ENCODE measurements at places on chromosomes 4 and X. TPM values are rescaled to one million over a fixed set of nuclear protein-coding genes. Genes with fewer than 3 reads are reported as not detected.
A peak's percentile ranks its signal among the peaks of the same experiment; 100 is the strongest.

Gene ADAM29
- total RNA-seq: 0.32 TPM

Gene MPP1
- total RNA-seq: 70.3 TPM

Gene TMPRSS11D
- total RNA-seq: not detected

Gene ANXA10
- not detected for total RNA-seq

Gene MAGEE2
- 5.3 TPM for total RNA-seq

Gene CCDC120
- 6.8 TPM for total RNA-seq

Gene HMX1
- 1.8 TPM for total RNA-seq

Gene SGCB
- 54.9 TPM for total RNA-seq

DNA sequence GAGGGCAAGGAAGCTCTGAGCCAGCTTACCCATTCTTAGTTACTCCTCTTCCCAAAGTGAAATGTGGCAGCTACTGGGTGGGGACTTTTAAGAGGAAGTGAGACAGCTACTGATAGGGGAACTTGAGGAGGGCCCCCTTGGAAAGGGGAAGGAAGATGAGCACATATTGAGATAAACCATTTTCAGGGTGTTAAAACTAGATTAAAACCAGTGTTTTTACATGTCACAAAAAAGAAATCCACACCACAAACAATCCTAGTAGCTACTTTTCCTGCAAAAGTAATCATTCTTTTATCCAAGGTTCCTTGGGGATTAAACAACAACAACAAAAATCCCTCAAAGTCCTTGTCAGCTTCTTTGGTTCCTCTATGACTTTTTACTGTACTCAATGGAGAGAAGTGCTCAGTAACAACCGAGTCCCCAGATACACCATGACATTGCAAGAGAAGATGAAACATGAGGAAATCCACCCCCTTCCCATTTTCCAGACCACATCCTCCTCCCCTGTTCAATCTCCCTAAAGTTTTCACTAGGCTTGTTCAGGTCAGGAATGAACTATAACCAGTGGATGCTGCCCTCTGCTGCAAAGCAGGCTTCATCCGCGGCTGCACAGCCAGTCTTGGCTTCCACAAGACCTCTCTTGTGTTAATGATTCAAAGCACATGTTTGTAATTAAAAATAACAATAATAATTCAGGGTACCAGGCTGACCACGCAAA, 113.5 kb upstream of the TMEM164 start:
- DNase-seq: no peak

DNA sequence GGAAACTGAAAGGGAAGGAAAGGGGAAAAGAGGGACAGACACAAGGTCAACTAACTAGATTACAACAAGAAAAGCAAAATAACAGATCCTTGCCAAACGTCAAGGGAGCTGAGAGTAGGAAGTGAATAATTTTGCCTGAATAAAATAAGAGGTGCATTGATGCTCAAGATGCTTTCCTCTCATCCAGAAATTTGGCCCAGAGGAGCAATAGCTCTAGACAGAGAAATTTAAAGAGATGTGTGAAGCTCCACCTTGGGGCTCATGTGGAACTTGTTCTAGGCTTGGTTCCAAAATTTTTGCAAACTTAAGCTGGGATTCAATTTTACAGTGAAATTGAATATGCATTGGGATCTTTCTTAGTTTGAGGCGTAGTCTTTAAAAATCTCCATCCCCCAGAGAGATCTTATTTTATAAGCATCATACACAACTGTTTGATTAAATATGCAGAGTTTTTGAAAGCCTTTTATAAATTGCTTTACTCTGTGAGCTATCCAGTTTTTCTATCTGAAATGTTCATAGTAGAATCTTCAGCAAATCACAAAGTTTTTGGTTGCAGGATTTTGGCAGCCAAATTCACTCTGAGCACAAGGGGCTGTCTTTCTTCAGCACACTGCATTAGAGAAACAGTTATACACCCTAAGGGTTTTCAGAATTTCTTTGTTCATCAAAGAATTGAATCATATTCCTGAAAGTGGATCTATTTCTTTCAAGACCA, 1159.5 kb downstream of the ADGRL3 start:
- no peak for DNase-seq

GRCh38 chrX:54067766-54068165, 23.5 kb upstream of the PHF8 start:
- no peak for DNase-seq

DNA sequence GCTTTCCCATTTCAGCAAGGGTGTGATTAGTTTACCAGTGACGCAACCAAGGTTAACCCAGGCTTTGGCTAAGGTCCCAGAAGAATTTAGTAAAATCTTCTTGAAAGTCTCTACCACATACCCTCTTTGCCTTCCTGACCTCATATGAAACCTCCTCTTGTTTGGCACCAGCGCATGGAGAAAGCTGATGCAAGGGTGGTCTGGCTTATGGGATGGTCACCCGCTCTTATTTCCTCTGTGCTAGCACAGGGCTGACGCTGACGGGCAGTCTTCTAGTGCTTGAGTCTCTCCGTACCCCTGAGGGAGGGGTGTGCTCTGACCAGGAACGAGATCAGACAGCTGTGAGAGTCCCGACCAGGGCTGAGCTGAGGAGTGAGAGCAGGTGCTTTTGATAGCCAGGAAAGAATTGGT, 137.6 kb downstream of the TENM3 start:
- DNase-seq: no peak

DNA sequence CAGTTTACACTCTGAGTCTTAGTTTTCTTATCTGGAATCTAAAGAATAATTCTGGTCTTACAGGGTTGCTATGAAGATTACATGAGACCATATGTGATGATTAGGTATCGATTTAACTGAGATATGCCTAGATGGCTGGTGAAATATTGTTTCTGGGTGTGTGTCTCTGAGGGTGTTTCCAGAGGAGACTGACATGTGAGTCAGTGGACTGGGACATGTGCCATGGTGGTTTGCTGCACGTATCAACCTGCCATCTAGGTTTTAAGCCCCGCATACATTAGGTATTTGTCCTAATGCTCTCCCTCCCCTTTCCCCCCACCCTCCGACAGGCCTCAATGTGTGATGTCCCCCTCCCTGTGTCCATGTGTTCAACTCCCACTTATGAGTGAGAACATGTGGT, 186.0 kb upstream of the CXorf66 start:
- no peak for DNase-seq

DNA sequence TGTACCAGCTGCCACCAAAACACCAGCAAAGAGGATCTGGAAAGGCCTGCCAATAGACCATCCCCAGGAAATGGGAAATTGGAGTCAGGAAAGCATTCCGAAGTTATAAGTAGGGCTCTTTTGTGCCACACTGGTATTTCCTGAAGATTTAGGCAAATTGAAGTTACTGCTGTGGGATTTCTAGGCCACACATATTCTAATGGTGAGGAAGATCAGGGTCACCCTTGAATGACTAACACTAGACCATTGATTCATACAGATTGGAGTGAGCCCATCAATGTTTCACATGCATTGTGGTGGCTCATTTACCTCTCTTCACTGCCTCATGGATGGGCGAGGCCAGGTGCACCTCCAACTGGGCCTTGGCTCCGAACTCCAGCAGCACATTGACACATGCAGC, 22.6 kb downstream of the ASB11 start:
- no peak for DNase-seq

DNA sequence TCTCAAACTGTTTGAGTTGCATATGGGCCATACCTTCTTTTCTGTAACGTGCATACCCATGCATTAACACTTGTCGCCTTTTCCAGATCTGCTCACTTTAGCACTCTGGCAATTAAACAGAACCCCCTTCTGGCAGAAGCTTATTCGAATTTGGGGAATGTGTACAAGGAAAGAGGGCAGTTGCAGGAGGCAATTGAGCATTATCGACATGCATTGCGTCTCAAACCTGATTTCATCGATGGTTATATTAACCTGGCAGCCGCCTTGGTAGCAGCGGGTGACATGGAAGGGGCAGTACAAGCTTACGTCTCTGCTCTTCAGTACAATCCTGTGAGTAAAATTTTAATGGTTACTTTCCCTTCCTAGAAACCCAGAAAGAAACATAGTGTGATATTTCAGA, 4.8 kb downstream of the OGT start:
- DNase-seq: no peak

DNA sequence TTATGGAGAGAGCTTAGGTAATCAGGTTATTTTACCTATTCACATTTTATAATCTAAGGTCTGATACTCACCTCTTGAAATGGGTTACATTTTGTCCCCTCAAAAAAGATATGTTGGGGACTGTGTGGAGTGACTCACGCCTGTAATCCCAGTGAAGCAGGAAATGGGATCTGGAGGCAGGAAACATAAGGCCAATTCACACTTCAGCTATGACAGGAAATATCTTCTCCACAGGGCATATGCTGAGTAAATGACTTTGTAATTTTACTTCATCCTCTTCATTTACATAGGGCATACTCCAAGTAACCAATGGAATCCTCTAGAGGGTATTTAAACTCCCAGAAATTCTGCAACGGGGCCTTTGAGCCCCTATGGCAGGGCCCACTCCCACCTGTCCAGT, 54.8 kb upstream of the ZMAT1 start:
- DNase-seq: no peak

DNA sequence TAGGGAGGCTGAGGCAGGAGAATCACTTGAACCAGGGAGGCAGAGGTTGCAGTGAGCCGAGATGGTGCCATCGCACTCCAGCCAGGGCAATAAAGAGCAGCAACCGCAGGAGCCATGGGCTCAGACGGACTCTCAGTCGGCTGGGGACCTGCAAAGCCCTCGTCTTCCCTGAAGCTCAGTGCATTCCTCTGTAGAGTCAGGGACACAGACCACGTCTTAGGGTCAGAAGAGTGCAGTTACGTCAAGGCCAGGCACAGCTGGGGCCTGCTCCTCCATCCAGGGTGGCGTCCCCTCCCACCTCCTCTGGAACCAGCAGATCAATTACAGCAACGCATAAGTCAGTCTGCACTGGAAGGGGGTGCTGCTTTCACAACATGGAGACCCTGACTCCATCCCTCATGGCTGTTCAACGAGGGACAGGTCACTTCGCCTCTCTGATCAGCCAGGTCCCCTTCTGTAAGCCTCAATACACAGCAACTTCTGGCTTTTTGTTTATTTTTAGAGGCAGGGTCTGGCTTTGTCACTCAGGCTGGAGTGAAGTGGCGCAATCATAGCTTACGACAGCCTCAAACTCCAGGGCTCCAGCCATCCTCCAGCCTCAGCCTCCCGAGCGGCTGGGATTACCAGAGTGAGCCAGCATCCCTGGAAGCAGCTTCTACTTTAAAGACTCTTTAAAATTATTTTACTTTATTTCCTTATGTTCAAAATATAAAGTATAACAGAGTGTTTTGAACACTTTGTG, 76.4 kb downstream of the ZFYVE28 start:
- peak; percentile 5 for DNase-seq

- DNase-seq: no peak
These were observed 28.3 kb upstream of the AP1S2 start for GRCh38 chrX:15882704-15883539.

DNA sequence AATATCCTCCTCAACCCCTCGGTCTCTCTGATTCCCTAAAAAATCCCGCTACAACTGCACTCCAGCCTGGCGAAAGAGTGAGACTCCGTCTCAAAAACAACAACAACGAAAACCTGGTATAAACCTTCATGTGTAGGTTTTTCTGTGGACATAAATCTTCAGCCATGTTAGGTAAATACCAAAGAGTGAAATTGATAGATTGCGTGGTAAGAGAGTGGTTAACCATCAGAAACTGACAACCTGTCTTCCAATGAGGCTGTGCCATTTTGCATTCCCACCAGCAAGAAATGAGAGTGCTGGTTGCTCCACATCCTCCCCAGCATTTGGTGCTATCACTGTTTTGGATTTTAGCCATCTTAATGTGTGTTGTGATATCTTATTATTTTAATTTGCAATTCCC, 10.9 kb downstream of the TBC1D19 start:
- DNase-seq: no peak

- peak; percentile 5 for DNase-seq
These were observed 7.9 kb downstream of the LRPAP1 start for GRCh38 chr4:3524349-3524748.

GRCh38 chrX:127324128-127324527, 504.6 kb downstream of the PRR32 start:
- DNase-seq: no peak

DNA sequence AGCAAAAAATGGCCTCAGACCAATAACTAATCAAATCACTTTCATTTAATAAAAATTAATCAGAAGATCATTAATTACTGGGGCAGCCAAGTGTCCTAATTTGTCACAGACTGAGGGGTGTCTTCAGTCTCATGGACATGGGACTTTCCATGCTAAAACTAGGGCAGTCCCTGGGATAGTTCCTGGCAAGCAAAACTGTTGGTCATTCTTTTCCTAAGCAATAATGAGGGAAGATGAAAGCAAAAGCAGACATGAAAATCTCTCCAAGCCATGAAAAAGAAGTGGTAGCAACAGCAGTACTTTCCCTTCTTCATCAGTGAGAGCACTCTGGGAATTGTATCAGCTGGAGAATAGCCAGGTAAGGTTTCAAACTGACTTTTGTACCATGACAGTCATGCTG, 3.7 kb upstream of the ANTXR2 start:
- DNase-seq: no peak

GRCh38 chr4:113050837-113051236, 1.4 kb downstream of the ANK2 start:
- no peak for DNase-seq

GRCh38 chr4:90943311-90943710, 816.1 kb downstream of the CCSER1 start:
- DNase-seq: no peak

DNA sequence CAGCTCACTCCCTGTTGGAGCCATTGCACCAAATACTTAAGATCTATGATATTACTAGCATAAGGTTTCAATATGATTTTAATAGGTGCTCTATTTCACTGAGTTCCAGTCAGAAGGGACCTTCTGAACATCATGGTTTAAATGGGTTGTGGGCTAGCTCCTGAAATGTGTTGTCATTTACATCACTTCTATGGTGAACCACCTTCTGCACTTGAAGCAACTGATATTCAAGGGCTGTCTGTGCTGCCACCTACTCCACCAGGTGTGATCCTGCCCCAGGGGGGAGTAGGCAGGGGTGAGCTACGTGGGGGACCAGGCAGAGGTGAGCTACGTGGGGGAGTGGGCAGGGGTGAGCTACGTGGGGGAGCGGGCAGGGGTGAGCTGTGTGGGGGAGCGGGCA, 35.2 kb downstream of the RNF175 start:
- DNase-seq: no peak

DNA sequence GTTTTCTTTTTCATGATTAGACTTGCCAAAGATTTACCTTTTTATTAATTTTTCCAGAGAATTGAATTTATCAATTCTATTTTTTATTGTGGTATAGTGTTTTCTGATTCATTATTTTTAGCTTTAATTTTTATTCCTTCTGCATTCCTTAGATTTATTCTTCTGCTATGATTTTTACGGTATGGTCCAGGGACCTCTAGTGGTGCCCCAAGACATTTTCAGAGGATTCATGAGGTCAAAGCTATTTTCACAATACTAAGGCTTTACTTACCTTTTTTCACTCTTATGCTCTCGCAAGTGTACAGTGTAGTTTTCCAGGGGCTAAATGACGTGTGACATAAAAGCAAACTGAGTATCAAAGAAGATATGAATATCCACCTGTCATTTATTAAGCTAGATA, 8.0 kb downstream of the RADX start:
- no peak for DNase-seq

GRCh38 chr4:29560452-29560851, 1159.7 kb upstream of the PCDH7 start:
- no peak for DNase-seq

Measured in dorsolateral prefrontal cortex (tissue), 122 donors.